ENCODE measurements at places on chromosomes 11 and 22. TPM values are rescaled to one million over a fixed set of nuclear protein-coding genes. Genes with fewer than 3 reads are reported as not detected.
A peak's percentile ranks its signal among the peaks of the same experiment; 100 is the strongest.

The TBX10 gene
- not detected for total RNA-seq

GRCh38 chr11:47514825-47515647 lies 37.9 kb downstream of the CELF1 start:
- H3K36me3 ChIP-seq: peaks cover 5% of the 10 kb centered on the region
- peak overlapping the region; percentile 44 for H3K4me3 ChIP-seq
- peak; percentile 87 for DNase-seq
- H3K27me3 ChIP-seq: no peaks in the 10 kb centered on the region

DNA sequence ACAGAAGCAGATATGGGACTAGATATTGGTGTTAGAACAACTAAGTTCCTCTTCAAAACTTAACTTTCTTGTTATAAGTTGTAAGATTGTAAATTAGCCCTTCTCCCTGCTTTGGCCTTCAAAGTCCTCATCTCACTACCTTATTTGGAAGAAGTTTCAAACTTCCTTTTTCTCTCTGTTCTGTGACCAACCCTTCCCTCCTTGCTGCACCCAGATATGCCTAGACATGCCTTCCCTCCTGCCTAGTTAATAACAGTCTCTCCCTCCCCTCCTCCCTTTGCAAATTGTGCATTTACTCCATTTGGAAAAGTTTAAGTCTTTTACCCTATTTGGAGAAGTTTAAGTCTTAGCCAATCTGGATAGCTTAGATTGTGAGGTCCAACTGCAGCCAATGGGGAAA lies 4.9 kb downstream of the OR52K2 start:
- H3K27me3 ChIP-seq: peaks cover 2% of the 10 kb centered on the region
- no peak overlapping the region for H3K27ac ChIP-seq
- H3K4me3 ChIP-seq: no peak overlapping the region
- no peaks in the 10 kb centered on the region for H3K36me3 ChIP-seq

DNA sequence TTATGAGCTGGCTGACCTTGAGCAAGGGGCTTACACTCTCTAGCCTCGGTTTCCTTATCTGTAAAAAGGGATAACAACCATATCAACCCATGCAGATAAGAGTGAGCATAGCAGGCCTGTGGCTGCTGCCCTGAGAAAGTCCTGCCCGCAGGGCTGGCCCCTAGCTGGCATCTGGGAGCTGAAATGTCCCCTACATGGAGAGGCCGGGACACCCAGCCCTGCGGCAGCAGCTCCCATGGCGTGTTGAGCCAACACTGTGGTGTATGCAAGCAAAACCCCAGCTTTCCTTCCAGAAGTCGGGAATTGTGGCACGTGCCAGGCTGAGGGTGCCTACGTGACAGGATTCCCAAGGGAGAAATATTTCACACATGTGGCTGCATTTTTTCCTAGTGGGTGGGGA lies 358.9 kb downstream of the CTTN start:
- no peak overlapping the region for H3K4me3 ChIP-seq
- no peaks in the 10 kb centered on the region for H3K36me3 ChIP-seq
- DNase-seq: no peak
- H3K4me1 ChIP-seq: no peaks in the 10 kb centered on the region
- H3K27ac ChIP-seq: no peak overlapping the region

The FBLN1 gene
- total RNA-seq: 342 TPM

DNA sequence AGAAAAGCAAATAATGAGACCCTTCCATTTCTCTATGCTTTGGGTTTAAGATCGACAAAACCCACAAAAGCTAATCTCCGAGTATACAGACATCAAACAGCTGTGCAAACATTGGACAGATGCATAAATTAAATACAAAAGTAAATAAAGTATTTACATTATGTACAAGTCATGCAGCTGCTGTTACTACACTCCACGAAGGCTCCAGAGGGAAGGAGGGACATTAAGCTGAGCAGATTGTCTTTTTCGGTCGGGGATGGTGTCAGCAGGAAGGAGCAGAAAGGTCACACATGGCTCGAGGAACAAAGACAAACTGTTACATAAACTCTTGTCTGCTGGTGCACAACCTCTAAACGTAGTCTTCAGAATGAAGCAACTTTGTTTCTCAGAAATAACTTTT lies 88.8 kb upstream of the BARX2 start:
- no peak for DNase-seq
- H3K36me3 ChIP-seq: no peaks in the 10 kb centered on the region
- H3K4me1 ChIP-seq: peaks cover 20% of the 10 kb centered on the region
- H3K4me3 ChIP-seq: no peak overlapping the region
- H3K27me3 ChIP-seq: peaks cover 14% of the 10 kb centered on the region
- no peak overlapping the region for H3K27ac ChIP-seq

- H3K4me1 ChIP-seq: no peaks in the 10 kb centered on the region
- peaks cover 6% of the 10 kb centered on the region for H3K27me3 ChIP-seq
- no peak overlapping the region for H3K4me3 ChIP-seq
- DNase-seq: no peak
- peaks cover 15% of the 10 kb centered on the region for H3K36me3 ChIP-seq
- no peak overlapping the region for H3K27ac ChIP-seq
Observed at GRCh38 chr11:1001617-1002405, 34.7 kb downstream of the MUC6 start.

- H3K36me3 ChIP-seq: peaks cover 12% of the 10 kb centered on the region
- H3K27me3 ChIP-seq: no peaks in the 10 kb centered on the region
- no peak overlapping the region for H3K4me3 ChIP-seq
Observed at GRCh38 chr22:46308283-46308988, 11.8 kb downstream of the GTSE1 start.

- H3K4me1 ChIP-seq: peaks cover 83% of the 10 kb centered on the region
- no peaks in the 10 kb centered on the region for H3K36me3 ChIP-seq
- DNase-seq: peak; percentile 94
- no peaks in the 10 kb centered on the region for H3K27me3 ChIP-seq
- H3K4me3 ChIP-seq: peak overlapping the region; percentile 88
Observed at GRCh38 chr11:12288212-12288930, 89.0 kb upstream of the PARVA start.

DNA sequence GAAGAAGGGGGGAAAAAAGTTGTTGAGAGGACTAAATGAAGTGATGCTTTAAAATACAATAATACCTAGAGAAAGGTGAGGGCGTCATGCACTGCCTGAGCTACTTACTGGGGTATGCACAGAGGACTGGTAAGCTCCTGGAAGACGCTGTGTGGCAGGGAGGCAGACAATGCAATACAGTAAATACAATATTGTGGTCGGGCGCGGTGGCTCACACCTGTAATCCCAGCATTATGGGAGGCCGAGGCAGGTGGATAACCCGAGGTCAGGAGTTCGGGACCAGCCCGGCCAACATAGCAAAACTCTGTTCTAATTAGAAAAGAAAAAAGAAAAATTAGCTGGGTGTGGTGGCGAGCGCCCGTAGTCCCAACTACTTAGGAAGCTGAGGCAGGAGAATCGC lies 683 bp upstream of the SYTL2 start:
- no peak for DNase-seq
- peaks cover 70% of the 10 kb centered on the region for H3K4me1 ChIP-seq
- peaks cover 8% of the 10 kb centered on the region for H3K27me3 ChIP-seq
- peak overlapping the region; percentile 40 for H3K27ac ChIP-seq
- H3K4me3 ChIP-seq: peak overlapping the region; percentile 85

The CRYAB gene
- 101 TPM for total RNA-seq

DNA sequence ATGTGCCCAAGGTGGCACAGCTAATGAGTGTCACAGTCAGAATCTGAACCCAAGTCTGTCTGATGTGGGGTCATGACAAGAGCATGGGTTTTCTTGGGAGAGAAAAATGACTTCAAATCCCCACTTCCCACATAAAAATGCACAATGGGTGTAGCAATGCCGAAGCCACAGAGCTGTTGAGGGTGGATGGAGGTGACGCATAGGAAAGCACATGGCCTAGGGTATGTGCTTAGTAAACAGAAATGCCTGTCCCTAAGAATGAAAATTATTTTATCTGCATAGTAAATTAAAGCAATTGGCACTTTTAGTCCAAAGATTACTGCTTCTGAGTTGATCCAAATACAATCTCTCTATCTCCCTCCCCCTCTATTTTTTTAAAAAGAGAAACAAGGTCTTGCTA lies 10.9 kb downstream of the MICAL3 start:
- H3K4me1 ChIP-seq: peaks cover 13% of the 10 kb centered on the region
- no peak overlapping the region for H3K4me3 ChIP-seq
- no peak for DNase-seq
- H3K36me3 ChIP-seq: no peaks in the 10 kb centered on the region

GRCh38 chr22:50517495-50518260 lies 7.7 kb downstream of the SCO2 start:
- DNase-seq: no peak
- no peak overlapping the region for H3K4me3 ChIP-seq
- no peaks in the 10 kb centered on the region for H3K4me1 ChIP-seq
- peaks cover 11% of the 10 kb centered on the region for H3K36me3 ChIP-seq
- H3K27ac ChIP-seq: no peak overlapping the region

The NXPE1 gene
- total RNA-seq: not detected

DNA sequence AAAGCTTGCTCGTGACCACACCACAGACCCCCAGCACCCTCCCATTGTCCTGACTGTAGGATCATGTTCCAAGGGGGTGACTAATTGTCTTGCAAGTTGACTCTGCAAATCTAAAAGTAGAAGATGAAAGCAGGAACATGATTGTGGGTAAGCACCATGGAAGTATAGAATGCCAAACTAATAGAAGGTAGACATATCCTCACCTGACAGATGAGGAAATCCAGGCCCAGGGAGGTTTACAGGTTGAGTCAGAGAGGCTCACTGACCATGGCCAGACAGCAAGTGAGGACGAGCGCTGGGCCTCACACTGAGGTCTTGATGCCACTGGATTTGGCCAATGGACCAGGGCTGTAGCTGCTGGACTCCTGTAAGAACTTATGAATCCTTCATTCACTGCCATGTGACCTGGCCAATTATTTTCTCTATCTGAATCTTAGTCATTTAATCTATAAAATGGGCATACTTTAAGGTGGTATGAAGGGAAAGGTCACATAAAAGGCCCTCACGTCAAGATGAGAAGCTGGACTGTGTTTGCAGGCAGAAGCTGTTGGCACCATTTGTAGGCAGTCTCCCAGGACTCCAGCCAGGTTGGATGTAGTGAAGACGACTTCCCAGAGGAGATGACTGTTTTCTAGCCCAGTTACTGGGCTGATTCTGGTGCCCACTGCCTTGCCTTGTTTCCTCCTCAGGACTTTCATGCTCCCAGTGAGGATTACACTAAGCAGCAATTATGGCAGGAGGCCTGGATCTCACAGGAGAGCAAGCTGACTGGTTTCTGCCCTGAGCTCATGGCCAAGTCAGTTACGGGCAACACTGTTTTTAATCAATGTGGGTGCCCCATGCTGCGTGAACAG lies 54.6 kb downstream of the GAB4 start:
- H3K4me3 ChIP-seq: no peak overlapping the region
- H3K27ac ChIP-seq: no peak overlapping the region
- no peaks in the 10 kb centered on the region for H3K36me3 ChIP-seq
- H3K4me1 ChIP-seq: no peaks in the 10 kb centered on the region
- H3K27me3 ChIP-seq: peaks cover 1% of the 10 kb centered on the region

The CDKN1C gene
- total RNA-seq: 0.21 TPM

The VPS26B gene
- 39.0 TPM for total RNA-seq

- peaks cover 82% of the 10 kb centered on the region for H3K4me1 ChIP-seq
- peaks cover 68% of the 10 kb centered on the region for H3K36me3 ChIP-seq
- peaks cover 8% of the 10 kb centered on the region for H3K27me3 ChIP-seq
- no peak overlapping the region for H3K4me3 ChIP-seq
Observed at GRCh38 chr11:128456566-128457268, 130.6 kb downstream of the ETS1 start.

GRCh38 chr11:16897470-16898061 lies 116.6 kb downstream of the PLEKHA7 start:
- H3K4me3 ChIP-seq: no peak overlapping the region
- no peak overlapping the region for H3K27ac ChIP-seq
- H3K4me1 ChIP-seq: no peaks in the 10 kb centered on the region
- DNase-seq: no peak

The OR2AG2 gene
- 0.14 TPM for total RNA-seq

GRCh38 chr11:79033833-79034232 lies 407.0 kb downstream of the TENM4 start:
- no peak overlapping the region for H3K27ac ChIP-seq
- no peak overlapping the region for H3K4me3 ChIP-seq
- H3K27me3 ChIP-seq: peaks cover 2% of the 10 kb centered on the region
- no peaks in the 10 kb centered on the region for H3K4me1 ChIP-seq
- no peak for DNase-seq

DNA sequence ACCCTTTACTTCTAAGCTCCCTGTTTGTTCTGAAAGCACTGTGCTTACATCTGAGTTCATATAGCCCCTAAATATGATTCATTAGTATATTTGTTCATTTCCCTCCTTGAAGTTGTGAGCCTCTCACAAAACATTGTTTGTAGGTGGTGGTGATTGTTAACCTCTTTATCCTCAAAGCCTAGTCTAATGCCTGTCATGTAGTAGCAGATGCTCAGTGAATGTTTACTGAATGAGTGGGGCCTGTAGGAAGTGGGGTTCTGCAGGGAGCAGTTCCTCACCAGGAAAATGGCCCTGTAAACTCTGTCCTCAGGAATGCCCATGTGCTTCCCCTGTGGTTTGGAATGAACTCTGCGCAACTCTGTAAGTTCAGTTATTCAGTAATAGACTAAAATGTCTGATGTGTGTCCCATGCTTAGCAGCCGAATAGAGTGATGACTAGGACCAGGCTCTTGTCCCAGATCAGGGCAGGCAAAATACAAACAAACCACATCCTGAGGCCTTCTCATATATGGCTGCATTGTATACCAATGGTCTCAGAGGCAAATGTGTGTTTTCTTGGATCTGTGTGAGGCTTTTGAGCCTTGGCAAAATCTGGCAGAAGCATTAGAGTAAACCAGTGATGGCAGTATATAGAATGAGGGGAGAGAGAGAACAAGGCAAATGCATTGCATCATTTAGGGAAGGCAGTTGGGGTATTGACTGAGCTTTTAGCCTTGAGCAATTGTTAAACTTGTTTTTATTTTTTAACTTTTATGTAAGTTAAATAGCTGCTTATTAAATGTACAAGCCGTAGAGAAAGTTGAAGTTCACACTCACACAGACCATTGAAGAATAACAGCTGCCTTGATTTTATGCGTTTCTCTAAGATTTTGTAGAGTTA lies 91.4 kb upstream of the BIRC3 start:
- peak overlapping the region; percentile 76 for H3K4me3 ChIP-seq
- peak; percentile 96 for DNase-seq
- H3K4me1 ChIP-seq: peaks cover 86% of the 10 kb centered on the region

DNA sequence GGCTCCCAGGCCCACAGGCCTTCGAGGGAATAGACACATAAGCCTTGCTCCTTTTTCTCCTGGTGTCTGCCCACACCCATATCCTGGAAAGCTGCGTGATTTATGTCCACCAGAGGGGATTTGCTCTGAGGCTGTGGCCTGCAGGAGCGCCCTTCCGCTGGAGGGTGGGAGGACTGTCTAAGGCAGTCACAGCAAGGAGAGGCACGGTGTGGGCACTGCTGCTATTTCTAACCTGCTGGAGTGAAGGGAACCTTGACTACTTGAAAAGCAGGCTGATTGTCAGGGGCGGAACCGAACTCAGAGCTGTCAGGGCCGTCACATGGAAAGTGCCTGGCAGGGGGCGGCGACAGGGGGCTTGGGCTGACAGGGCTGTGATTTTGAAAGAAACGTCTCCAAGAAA lies 3.7 kb downstream of the UPB1 start:
- H3K27ac ChIP-seq: no peak overlapping the region
- peaks cover 6% of the 10 kb centered on the region for H3K27me3 ChIP-seq
- no peak for DNase-seq
- no peak overlapping the region for H3K4me3 ChIP-seq

The OR10V1 gene
- not detected for total RNA-seq

The MRGPRF gene
- 68.4 TPM for total RNA-seq

Measured in HFFc6 (cell line).